ENCODE measurements at places on chromosomes 1 and 21.

GRCh38 chr1:245052258-245052657, 102.5 kb upstream of the KIF26B start:
- no peak for DNase-seq

- peak; percentile 89 for DNase-seq
These were observed 1.0 kb downstream of the IQGAP3 start for GRCh38 chr1:156571261-156571852.

DNA sequence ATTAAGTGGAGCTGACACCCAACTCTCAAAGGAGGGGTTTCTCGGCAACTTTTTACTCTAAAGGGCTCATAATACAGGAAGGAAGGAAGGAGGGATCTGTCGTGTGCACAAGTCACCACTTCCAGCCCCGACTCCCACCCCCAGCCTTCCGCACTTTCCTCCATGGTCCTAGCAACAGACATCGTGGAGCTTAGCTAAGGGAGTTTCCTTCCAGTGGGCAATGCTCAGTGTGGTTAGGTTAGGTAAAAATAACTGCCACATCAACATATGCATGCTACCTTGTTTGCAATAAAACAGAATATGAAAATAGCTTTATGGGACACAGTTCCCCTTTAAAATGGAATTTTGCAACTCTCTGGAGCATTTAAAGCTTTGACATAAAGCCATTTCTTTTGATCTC, 35.2 kb downstream of the KANK4 start:
- no peak for DNase-seq

DNA sequence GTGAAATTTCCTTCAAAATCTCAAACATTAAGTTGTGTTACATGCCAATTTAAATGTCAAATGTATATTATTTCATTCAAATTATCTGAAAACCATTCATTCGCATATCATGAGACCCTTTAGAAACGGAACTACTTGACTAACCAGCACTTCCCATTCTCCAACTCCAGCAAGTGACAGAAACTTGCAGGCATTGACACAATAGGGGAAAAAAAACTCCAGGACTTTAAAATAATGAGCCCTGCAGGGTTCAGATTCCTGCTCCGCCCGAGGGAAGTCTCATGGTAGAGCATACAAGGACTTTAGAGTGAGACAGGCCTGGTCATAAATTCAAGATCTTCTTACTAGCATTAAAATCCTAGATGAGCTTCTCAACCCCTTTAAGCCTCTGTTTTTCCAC, 138.9 kb downstream of the NR5A2 start:
- DNase-seq = no peak

- DNase-seq = no peak
These were observed 5.3 kb downstream of the SCMH1 start for GRCh38 chr1:41236781-41237180.

- DNase-seq = no peak
These were observed 546 bp downstream of the SKI start for GRCh38 chr1:2228694-2229036.

DNA sequence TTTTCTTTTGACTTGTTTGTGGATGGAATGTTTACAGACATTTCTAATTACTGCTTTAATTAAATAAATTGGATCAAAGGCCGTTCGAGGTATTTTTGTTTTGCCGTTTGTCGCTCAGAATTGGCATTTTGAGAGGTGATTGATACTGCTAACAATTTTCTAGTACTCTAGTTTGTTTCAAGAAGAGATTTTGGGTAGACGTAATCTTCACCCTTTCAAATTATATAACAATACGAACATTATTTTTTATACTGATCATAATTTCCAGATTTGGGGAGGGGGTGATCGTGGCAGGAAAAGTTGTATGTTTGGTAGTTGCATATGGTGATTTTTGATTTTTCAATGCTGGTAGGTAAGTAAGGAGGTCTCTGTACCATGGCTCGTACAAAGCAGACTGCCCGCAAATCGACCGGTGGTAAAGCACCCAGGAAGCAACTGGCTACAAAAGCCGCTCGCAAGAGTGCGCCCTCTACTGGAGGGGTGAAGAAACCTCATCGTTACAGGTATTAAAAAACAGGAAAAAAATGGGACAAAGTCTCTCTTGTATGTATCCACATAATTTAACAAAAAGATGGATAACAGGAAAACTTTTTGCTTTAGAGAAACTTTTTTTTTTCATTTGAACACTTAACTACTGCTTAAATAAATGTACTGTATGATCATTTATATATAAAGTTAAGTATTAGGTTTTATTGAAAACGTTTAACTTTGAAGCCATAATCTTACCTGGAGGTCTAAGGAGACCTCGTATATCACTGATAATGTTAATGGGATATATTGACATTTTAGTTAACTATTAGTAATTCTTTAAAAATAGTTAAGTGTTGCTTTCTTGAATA, 1.7 kb downstream of the H3-3A start:
- peak; percentile 39 for DNase-seq

DNA sequence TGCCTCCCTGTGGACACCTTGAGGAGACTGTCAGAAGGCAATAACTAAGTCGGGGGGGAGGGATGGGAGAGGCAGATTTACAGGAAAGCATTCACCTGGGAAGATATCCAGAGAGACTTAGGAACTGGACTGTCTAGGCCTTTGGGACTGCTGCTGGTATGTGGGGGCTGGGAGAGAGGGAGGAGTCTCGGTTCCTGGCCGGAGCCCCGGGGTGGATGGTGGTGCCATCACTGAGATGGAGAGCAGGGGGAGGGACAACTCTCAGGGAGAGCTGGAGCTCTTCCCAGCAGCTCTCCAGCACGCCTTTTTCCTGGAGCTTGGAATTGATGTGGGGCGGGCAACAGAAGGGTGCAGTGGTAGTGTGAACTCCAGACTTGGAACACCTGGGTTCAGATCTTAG, 22.1 kb downstream of the PTPRF start:
- DNase-seq = no peak

GRCh38 chr1:225877580-225877979, 4.6 kb downstream of the TMEM63A start:
- DNase-seq = no peak

DNA sequence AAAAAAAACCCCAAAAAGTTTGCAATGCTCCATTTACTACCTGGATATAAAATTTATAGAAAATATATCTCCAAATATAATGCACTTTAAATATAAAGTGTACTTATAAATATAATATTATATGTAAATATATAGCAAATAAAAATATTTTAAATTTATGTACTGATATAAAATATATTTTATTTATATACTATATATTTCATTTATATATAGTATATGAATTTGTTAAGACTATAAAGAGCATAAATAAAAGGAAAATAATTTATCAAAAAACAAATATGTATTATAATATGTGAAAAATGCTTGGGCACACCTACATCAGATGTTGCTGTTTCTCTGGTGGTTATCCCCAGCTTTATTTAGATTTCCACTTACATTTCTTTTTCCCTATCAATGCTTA, 71.0 kb upstream of the ZBTB18 start:
- no peak for DNase-seq

All from epithelial cell of esophagus (primary cell).